WTC11 (cell line): ENCODE measurements at places on chromosomes 7 and 10.

- DNase-seq: no peak
Observed at GRCh38 chr7:158096582-158096981, 491.0 kb downstream of the PTPRN2 start.

DNA sequence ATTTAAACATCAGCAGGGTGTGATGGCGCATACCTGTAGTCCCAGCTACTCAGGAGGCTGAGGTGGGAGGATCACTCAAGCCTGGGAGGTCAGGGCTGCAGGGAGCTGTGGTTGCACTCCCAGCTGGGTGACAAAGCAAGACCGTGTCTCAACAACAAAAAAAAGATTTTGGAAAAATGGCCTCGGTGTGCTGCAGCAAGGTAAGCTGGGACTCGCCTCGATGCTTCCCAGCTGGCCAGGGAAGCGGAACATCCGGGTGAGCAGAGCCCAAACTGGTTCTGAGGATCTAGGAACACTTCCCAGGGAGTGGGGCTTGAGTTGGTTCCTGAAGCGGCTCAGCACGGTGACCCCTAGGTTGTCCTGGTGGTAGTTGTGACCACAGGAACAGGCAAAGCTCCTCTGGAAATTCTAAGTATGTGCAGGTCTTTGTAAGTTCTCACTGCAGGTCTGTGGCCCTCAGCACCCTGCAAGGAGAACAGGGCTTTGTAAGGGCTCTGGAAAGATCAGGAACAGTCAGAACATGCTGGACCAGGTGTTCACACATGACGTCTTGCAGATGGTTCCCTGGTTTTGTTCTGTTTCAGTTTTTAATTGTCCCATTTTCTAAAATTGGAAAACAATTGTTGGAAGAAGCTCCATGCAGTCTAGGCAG lies 38.6 kb upstream of the ZMIZ2 start:
- DNase-seq: no peak

- no peak for DNase-seq
Observed at GRCh38 chr10:78565841-78566240, 502.9 kb upstream of the ZMIZ1 start.

DNA sequence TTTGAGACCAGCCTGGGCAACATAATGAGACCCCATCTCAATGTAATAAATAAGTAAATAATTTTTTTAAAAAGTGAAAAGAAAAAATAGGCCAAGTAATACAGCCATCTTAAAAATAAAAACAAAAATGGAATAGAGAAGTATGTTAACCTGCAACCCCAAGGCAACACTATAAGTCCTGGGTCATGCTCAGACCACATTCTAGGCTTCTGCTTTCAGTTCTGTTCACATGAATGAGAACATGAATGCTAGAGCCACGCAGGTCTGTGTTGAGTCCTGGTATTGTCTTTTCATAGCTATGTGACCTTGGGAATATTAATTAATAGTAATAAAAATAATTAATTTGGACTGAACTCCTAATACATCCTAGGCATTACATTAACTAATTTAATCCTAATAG lies 284.0 kb downstream of the AUTS2 start:
- no peak for DNase-seq

- no peak for DNase-seq
Observed at GRCh38 chr10:116504786-116505185, 40.9 kb upstream of the PNLIP start.

- no peak for DNase-seq
Observed at GRCh38 chr7:142832417-142832816, 22.5 kb upstream of the EPHB6 start.
